ENCODE measurements at places on chromosomes 16 and 17. TPM values are rescaled to one million over a fixed set of nuclear protein-coding genes. Genes with fewer than 3 reads are reported as not detected.

- peak; percentile 74 for DNase-seq
Measured at GRCh38 chr17:45221081-45222013, at the start of gene FMNL1. FMNL1 (plus strand) TSS chr17:45221885; CDS start chr17:45222125, 240 bp downstream.

GRCh38 chr16:24944206-24944605 is 71.0 kb downstream of the ARHGAP17 start:
- DNase-seq, result no peak

DNA sequence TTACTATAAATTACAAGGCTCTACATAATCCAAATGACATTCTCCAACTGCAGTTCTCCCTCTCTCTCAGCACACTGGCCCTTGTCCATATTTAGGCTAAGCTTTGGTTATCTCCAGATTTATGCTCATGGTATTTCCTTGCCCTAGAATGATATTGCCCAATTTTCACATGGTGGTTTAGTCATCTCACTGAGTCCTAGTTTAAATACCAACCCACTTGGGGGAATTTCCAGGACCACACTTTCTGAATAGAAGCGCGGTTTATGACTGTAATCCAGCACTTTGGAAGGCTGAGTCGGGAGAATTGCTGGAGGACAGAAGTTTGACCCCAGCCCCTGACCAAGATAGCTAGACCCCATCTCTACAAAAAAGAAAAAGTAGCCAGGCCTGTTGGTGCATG is 280.1 kb upstream of the MON1B start:
- DNase-seq, result no peak

GRCh38 chr17:73227944-73228343 is 33.7 kb downstream of the CPSF4L start:
- DNase-seq, result no peak

GRCh38 chr17:74442670-74443515 is 11.0 kb downstream of the GPRC5C start:
- DNase-seq, result no peak

DNA sequence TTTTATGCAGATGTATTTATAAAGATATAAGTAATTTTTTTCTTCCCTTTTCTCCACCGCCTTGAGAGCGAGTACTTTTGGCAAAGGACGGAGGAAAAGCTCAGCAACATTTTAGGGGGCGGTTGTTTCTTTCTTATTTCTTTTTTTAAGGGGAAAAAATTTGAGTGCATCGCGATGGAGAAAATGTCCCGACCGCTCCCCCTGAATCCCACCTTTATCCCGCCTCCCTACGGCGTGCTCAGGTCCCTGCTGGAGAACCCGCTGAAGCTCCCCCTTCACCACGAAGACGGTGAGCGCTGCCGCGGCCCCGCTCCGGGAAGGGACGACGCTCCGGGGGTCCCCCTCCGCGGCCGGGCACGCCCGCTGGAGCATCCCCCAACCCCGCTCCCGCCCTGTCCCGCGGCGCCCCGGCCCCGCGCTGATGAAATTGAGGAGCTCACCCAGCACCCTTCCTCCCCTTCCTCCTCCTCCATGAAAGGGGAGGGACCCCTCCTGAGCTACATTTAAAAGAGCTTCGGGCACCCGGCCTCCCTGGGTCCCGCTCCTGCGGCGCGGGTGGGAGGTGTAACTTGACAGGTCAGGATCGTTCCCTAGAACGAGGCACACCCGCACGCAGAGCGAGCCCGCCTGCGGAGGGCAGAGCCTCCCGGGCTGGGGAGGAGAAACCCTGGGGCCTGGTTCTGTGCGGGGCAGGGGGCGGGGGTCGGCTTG is 706 bp downstream of the HLF start:
- peak; percentile 33 for DNase-seq

GRCh38 chr16:1335996-1336395 is 2.6 kb downstream of the BAIAP3 start:
- DNase-seq, result peak; percentile 59

DNA sequence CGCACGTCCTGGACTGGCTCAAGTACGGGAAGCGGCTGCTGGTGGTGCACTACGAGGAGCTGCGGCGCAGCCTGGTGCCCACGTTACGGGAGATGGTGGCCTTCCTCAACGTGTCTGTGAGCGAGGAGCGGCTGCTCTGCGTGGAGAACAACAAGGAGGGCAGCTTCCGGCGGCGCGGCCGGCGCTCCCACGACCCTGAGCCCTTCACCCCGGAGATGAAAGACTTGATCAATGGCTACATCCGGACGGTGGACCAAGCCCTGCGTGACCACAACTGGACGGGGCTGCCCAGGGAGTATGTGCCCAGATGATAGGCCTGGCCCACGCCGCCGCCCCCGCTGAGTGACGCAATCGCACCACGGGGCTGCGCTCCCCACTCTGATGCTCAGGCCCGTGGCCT is 50.2 kb downstream of the WSCD1 start:
- DNase-seq, result no peak

GRCh38 chr16:75774197-75774596 is 47.9 kb upstream of the CPHXL start:
- DNase-seq, result no peak

GRCh38 chr16:58850019-58850677 is 116.0 kb upstream of the GOT2 start:
- no peak for DNase-seq

GRCh38 chr16:81350306-81350615 is 35.5 kb downstream of the GAN start:
- no peak for DNase-seq

DNA sequence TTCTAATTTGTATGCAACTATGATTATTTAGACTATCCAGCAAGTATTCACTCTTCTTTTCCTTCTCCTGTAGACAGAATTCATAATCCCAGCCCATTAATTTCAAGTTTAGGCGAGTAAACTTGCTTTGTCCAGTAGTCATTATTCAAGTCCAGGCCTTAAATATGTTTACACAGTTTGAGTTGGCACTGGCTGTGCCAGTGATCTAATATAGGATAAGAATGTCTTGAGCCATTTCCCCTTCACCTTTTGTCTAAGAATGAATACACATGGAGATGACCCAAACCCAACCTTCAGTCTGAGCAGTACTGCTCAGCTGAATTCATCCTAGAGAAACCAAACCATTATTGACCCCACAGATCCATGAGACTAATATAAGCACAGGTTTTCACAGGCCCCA is 930.4 kb upstream of the CDH8 start:
- no peak for DNase-seq

DNA sequence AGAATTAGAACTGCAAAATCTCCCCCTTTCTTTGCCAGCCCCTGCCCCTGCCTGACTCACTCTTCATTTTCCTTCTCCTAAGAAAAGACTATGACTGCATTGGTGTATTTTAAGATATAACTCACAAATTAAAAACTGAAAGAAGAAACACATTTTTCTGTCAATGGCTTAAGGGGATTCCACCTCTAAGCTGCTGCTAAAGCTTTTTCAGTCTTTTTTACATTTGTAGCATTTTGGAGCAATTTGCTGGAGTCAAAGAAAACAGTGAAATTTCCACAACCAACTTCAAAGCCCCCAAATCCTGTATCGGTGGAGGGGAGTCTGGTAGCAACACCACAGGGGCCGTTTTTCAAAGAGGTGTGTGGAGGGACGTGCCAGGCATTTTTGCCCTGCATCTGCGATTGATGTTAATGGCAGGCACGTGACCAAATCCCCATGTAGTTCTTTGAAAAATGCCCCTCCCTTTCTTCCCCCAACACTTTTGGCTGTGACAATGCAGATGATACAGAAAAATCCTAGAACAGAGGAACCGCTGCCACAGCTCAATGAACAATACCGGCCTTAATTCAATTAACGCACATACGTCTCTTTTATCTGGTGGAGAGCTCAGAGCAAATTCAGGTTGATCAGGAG is 28.5 kb downstream of the MAF start:
- DNase-seq, result no peak

DNA sequence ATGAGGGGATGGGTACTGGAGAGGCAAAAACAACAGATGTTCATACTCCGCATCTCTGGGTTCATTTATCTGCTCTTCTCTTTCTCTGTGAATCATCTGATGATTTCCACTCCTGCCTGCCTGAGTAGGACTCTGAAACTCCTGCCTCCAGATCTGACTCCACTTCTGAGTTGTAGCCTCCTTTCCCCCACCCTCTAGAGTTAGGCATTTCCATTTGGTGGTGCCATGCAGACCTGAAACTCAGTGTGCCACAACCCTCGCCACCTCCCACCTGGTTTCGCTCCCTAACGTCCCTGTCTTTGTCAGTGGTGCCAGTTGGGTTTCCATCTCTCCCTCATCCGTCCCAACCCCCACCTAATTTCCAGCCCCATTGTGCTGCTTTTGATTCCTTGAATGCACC is 126.2 kb downstream of the PRKCB start:
- DNase-seq, result no peak

GRCh38 chr17:27993161-27993695 is 49.2 kb upstream of the NLK start:
- DNase-seq, result no peak

- DNase-seq, result no peak
Measured at GRCh38 chr16:22635357-22635761, 124.7 kb downstream of the NPIPB5 start.

- no peak for DNase-seq
Measured at GRCh38 chr17:3318336-3318735, 20.2 kb upstream of the OR3A1 start.

GRCh38 chr16:70679671-70680494 is 6.0 kb downstream of the MTSS2 start:
- DNase-seq, result no peak

- no peak for DNase-seq
Measured at GRCh38 chr17:46853896-46854444, 2.6 kb downstream of the WNT9B start.

DNA sequence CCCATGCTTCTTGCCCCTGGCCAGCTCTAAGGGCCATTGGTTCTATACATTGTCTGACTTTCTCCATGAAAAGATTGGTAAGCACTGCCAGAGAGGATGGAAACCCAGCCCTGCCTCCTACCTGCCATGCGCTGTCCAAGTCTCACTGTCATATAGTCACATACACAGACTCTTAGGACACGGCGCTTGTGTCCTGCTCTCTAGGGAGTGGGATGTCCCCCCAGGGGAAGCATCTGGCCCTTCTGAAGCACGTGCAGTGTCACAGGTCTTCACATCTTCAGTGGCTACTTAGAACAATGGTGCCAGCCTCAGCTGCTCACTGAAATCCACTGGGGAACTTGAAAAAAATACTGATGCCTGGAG is 38.7 kb downstream of the MYO18A start:
- no peak for DNase-seq

DNA sequence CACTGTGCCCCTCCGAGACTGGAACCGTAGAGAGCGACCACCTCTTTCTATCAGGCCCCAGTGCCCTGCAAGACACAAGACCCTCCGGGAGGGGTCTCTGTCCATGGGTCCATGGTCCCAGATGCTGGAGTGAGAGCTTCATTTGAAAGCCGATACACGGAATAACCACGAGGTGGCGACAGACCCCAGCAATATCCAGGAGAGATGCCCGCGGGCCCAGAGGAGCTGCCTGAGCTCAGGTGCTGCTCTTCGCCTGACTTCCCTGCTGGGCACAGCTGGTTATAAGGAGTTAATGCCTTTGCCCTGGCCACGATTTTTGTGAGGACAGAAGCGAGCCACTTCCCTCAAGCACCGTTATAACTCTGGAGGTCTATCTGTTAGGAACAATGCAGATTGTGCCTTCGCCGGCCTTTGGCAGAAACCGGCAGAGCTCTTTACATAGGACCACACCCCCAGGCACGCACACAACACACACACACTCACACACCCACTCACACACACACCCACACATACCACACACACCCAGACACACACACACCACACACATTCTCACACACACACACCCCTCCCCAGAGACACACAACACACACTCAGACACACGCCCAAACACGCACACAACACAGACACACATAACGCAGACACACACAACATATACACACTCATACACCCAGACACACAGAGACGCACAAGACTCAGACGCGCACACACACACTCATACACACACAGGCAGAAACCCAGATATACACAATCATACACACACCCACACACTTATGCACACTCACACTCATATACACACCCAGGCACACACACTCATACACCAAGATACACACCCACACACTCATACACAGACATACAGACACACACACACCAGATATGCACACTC is 436.4 kb downstream of the SOX9 start:
- DNase-seq, result peak; percentile 70

DNA sequence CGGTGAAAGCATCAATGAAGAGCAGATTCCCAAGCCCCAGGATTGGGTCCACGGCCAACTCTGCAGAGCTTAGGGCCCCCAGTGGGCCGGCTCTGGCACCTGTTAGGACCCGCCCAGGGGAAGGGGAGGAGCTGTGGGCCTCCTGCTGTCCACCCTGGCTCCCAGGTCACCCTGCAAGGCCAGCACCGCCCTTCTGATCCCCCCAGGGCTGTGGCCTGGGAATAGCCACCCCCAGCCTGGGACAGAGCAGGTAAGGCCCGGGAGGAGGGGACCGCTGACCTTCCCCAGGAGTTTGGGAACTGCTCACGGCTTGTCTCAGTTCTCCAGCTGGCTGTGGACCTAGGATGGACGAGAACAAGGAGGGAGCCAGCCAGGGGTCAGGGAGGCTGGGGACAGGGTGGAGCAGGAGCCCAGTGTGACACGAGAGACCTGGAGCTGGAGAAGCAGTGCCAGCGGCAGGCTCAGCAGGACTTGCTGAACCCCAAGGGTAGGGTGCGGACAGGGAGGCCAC is 39.3 kb upstream of the SLC38A10 start:
- no peak for DNase-seq

DNA sequence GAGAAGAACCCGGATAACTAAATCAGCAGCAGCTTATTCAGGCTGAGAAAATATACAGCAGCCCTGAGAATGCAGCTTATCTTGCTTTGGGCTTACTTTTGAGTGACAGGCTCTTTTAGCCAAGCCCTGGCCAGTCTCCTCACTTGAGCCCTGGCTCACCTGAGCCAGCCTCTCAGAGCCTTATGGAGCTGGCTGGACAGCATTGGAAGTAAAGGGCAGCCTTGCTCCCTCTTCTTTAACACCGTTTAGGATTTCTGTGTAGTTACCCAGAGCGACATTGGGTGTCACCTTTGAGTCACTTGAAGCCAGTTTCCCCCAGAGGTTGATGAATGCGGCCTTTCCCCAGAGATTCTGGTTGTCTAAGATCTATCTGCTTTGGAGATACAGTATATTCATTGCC is 7.7 kb upstream of the NPIPB2 start:
- DNase-seq, result peak; percentile 65

DNA sequence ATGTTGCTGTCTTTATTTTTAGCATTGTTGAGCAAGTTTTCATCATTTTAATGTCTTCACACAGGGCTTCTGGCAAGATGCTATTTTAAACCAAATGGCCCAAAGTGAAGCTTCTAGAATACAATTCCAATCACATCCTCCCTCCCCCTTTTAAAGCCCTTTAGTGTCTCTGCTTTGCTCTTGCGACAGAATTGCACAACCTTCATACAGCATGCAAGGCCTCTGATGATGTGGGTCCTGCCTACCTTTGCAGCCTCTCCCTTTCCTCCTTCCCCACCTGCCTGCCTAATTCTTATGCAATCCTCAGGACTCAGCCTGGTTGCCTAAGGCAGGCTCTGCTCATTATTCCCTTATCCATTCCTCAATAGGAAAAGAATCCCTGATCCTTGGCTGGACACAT is 381.7 kb downstream of the SLC39A11 start:
- DNase-seq, result no peak

IL17C gene
- total RNA-seq, result under 0.01 TPM

DERL2 gene
- total RNA-seq, result 22.1 TPM

KCNH4 gene
- 0.27 TPM for total RNA-seq

GAST gene
- total RNA-seq, result not detected

MAP3K14 gene
- total RNA-seq, result 10.2 TPM

CA7 gene
- total RNA-seq, result under 0.01 TPM

SP2 gene
- total RNA-seq, result 7.5 TPM

NHERF1 gene
- 74.6 TPM for total RNA-seq

ABCA9 gene
- total RNA-seq, result under 0.01 TPM

KCNG4 gene
- not detected for total RNA-seq

CDH16 gene
- not detected for total RNA-seq

TBX4 gene
- total RNA-seq, result not detected

AURKB gene
- total RNA-seq, result 6.2 TPM

Data from hematopoietic multipotent progenitor cell (in vitro differentiated cells).